ENCODE measurements at places on chromosomes 5 and 9. TPM values are rescaled to one million over a fixed set of nuclear protein-coding genes. Genes with fewer than 3 reads are reported as not detected.

The OMD gene
- not detected for total RNA-seq

The NFIL3 gene
- total RNA-seq, result 11.9 TPM

The BAAT gene
- not detected for total RNA-seq

- DNase-seq, result no peak
Measured at GRCh38 chr5:110475529-110475928, 250.9 kb downstream of the TMEM232 start.

DNA sequence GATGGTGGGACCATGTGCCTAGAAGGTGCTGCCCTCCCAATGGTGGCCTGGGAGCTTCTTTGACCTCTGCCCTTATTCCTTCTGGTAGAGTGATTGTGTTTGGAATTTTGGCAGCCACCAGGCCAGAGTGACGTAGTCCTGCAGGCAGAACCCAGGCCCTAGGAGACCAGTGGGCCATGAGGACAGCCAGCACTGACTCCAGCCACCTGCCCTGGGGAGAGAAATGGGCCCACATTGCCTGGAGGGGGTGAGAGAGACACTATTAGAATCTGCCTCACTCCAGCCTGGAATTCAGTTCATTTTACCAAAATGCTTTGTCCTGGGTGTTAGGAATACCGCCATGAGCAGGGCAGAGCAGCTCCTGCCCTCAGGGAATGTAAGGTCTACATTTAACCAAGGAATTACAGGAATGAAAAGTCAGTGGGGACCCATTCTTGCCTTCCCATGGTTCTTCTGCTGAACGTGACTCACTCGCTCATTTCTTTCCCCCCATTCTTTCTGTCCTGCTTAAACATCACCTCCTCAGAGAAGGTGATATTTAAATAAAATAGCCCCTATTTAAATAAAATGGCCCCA is 5.5 kb upstream of the COL27A1 start:
- peak; percentile 47 for DNase-seq

- no peak for DNase-seq
Measured at GRCh38 chr5:103217101-103217500, 41.5 kb upstream of the MACIR start.

DNA sequence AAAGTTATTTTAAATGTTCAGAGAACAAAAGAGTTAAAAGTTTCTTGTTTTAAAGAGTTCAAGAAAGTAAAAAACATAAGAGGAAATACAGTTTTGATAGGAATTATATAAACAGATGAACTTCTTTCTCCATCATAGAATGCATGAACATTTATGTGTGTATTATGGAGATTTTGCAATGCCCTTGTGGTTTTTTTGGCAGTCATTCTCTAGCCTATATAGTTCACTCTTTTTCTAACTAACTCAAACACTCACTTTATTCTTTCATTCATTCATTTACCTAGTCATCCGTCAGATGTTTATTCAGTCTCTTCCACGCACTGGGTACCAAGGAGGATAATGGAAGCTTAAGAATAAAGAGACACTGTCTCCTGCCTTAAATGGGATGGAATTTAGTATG is 195.9 kb upstream of the VLDLR start:
- DNase-seq, result no peak

- peak; percentile 76 for DNase-seq
Measured at GRCh38 chr5:61575103-61575502, 243.0 kb downstream of the ZSWIM6 start.

- peak; percentile 49 for DNase-seq
Measured at GRCh38 chr5:106862450-106863193, 808.1 kb downstream of the EFNA5 start.

- no peak for DNase-seq
Measured at GRCh38 chr5:132770476-132771159, 6.4 kb downstream of the SEPTIN8 start.

Data from RPMI7951 (cell line).